Right forelimb (tissue), 1 donor: ENCODE measurements at places on chromosomes 2 and 18.

DNA sequence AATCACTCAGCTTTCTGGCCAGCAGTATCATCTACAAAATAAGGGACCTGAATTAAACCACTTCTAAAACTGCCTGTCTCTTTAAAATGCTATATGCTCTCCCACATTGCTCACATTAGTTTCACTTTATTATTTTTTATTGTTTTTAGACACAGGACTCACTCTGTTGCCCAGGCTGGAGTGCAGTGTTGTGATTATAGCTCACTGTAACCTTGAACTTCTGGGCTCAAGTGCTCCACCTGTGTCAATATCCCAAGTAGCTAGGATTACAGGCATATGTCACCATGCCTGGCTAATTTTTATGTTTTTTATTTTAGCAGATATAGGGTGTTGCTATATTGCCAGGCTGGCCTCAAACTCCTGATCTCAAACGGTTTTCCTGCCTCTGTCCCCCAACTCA, 591.3 kb upstream of the ZNF804A start:
- no peak for DNase-seq

GRCh38 chr18:62434798-62435197, 88.0 kb upstream of the ZCCHC2 start:
- DNase-seq: no peak

DNA sequence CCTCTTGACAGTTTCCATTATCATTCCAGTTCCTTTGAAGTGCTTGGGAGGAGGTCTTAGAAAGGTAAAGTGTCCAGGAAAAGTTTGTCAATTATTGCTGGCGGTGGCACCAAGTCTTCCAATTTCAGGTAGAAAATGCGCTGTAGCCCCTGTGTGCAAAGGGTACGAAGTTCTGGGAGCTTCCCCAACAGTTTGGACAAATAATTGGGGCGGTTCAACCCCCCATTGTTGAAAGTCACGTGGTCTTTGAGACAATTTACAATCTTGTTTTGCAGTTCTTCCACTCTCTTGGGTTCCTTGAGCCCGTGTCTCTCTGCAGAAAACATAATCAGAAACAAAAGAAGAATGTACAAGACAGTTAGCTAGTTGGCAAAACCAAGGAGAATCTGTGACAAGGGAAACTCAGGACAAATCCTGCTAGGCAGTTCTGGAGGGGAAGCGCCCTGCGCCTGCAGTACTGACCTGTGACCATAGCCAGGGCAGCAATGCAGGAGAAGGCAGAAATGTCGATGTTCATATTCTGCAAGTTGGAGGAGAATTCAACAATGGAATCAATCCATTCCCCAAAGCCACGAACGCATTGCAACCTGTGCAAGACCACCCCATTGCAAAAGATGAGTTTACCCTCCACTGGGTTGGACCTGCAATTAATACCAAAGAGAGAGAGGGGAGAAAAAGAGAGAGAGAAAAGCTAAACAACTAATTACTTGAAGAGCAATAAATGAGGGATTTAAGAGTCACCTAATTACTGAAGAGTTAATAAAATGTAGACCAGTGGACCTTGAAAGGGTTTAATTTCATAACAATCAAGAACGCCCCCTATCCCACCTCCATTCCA, 6.6 kb downstream of the NR4A2 start:
- no peak for DNase-seq

GRCh38 chr2:101983486-101983885, 8.3 kb upstream of the IL1R2 start:
- no peak for DNase-seq

GRCh38 chr2:239423551-239423950, 22.7 kb upstream of the HDAC4 start:
- DNase-seq: no peak

DNA sequence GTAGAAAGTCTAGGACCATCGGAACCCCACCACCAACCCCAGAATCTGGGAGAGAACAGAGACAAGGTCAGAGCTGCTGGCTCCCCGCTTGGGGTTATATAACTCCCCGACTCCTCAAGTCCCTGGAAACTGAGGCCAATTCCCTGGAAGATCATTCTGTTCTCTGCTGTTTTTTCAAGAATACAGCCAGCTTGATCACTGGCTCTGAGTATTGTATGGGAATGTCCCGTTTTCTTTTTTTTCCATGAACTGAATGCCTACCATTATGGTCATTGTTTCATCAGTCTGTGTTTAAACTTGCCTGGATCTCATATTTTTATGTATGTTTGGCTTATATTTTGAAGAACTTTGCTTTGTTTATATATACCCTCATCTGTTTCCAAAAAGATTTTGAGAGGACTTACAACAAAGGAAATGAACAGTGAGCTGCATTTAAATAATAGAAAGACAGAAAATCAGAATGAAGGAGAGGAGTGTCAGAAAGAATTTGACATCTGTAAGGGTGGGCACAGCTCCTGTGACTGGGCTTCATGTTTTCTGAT, 90.0 kb upstream of the ALPP start:
- DNase-seq: no peak

GRCh38 chr2:44004735-44005602, 9.2 kb upstream of the LRPPRC start:
- DNase-seq: no peak
